Neural crest cell (in vitro differentiated cells): ENCODE measurements at places on chromosomes 2 and 18.

GRCh38 chr18:9335697-9336045 lies 1.1 kb downstream of the TWSG1 start:
- H3K36me3 ChIP-seq, result peaks cover 7% of the 10 kb centered on the region
- H3K4me3 ChIP-seq, result peak overlapping the region; percentile 97
- DNase-seq, result no peak
- H3K27me3 ChIP-seq, result no peaks in the 10 kb centered on the region

GRCh38 chr2:230909841-230910545 lies 15.0 kb downstream of the GPR55 start:
- no peak for DNase-seq
- no peaks in the 10 kb centered on the region for H3K36me3 ChIP-seq
- no peak overlapping the region for H3K4me3 ChIP-seq
- H3K4me1 ChIP-seq, result peaks cover 38% of the 10 kb centered on the region
- H3K27me3 ChIP-seq, result no peaks in the 10 kb centered on the region

DNA sequence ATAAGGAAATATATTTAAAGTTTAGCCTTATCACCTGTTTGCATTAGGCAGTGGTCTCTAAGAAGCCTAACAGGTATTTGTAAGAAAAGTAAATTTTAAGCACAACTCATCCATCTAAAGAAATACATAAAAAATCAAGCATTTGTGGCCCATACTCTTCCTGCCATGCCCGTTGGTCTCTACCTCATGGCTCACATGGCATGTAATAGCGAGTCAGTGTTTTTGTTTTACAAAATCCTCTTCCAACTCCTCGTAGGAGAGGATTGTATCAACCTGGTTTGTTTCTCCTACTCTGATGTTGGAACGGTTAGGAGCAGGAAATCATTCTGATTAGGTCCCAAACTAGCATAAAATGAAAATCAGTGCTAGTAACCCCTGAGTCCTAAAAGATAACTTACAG lies 91.8 kb downstream of the FMNL2 start:
- H3K4me1 ChIP-seq, result peaks cover 74% of the 10 kb centered on the region
- DNase-seq, result no peak
- H3K36me3 ChIP-seq, result no peaks in the 10 kb centered on the region

GRCh38 chr2:202113571-202114142 lies 40.6 kb downstream of the KIAA2012 start:
- no peaks in the 10 kb centered on the region for H3K27me3 ChIP-seq
- H3K27ac ChIP-seq, result no peak overlapping the region
- no peaks in the 10 kb centered on the region for H3K36me3 ChIP-seq

- no peak overlapping the region for H3K4me3 ChIP-seq
- H3K36me3 ChIP-seq, result peaks cover 6% of the 10 kb centered on the region
- H3K4me1 ChIP-seq, result no peaks in the 10 kb centered on the region
- H3K27me3 ChIP-seq, result no peaks in the 10 kb centered on the region
- H3K27ac ChIP-seq, result no peak overlapping the region
Measured at GRCh38 chr2:62354771-62355561, 151.0 kb downstream of the TMEM17 start.

DNA sequence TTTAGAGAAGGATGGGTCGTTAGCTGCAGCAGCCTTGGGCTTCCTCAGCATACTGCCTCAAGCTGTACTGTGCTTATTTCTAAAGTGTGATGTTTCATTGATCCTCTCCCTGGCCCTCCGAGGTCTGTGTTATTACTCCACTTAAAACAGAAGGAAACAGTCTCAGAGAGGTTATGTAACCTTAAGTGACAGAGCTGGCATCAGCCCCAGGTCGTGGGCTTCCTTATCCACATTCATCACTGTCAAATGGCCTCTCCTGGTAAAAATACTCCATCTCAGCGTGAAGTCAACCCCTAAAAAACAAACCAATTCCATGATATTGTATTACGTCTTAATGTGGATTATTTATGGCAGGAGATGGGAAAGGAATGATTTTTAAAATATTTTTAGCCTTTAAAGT lies 153.3 kb upstream of the NOSTRIN start:
- peaks cover 8% of the 10 kb centered on the region for H3K36me3 ChIP-seq
- no peak overlapping the region for H3K27ac ChIP-seq
- H3K4me1 ChIP-seq, result peaks cover 3% of the 10 kb centered on the region
- H3K27me3 ChIP-seq, result no peaks in the 10 kb centered on the region
- no peak for DNase-seq

GRCh38 chr2:1518867-1519530 lies 105.7 kb downstream of the TPO start:
- DNase-seq, result no peak
- no peak overlapping the region for H3K27ac ChIP-seq
- H3K4me3 ChIP-seq, result no peak overlapping the region
- no peaks in the 10 kb centered on the region for H3K4me1 ChIP-seq
- no peaks in the 10 kb centered on the region for H3K36me3 ChIP-seq

GRCh38 chr18:77651441-77651840 lies 401.8 kb downstream of the GALR1 start:
- no peak for DNase-seq
- H3K4me3 ChIP-seq, result no peak overlapping the region
- H3K4me1 ChIP-seq, result no peaks in the 10 kb centered on the region
- H3K27me3 ChIP-seq, result peaks cover 16% of the 10 kb centered on the region
- H3K27ac ChIP-seq, result no peak overlapping the region

DNA sequence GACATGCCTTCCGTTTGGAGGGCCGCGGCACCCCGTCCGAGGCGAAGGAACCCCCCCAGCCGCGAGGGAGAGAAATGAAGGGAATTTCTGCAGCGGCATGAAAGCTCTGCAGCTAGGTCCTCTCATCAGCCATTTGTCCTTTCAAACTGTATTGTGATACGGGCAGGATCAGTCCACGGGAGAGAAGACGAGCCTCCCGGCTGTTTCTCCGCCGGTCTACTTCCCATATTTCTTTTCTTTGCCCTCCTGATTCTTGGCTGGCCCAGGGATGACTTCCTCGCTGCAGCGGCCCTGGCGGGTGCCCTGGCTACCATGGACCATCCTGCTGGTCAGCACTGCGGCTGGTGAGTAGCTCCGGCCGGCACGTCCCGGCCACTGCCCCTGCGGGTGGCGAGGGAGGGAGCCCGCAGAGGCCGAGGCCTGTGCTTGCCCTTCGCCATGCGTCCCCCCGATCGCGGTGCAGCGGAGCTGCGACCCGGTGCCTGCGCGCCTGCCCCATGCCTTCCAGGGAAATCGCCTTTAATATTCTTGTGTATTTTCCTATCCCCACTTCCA lies 1.2 kb downstream of the BMPR2 start:
- H3K27me3 ChIP-seq, result no peaks in the 10 kb centered on the region
- peak; percentile 29 for DNase-seq
- peaks cover 5% of the 10 kb centered on the region for H3K36me3 ChIP-seq
- peak overlapping the region; percentile 100 for H3K4me3 ChIP-seq

GRCh38 chr2:10993001-10993481 lies 81.3 kb downstream of the KCNF1 start:
- H3K27me3 ChIP-seq, result peaks cover 4% of the 10 kb centered on the region
- H3K27ac ChIP-seq, result no peak overlapping the region
- no peak overlapping the region for H3K4me3 ChIP-seq
- no peaks in the 10 kb centered on the region for H3K36me3 ChIP-seq

DNA sequence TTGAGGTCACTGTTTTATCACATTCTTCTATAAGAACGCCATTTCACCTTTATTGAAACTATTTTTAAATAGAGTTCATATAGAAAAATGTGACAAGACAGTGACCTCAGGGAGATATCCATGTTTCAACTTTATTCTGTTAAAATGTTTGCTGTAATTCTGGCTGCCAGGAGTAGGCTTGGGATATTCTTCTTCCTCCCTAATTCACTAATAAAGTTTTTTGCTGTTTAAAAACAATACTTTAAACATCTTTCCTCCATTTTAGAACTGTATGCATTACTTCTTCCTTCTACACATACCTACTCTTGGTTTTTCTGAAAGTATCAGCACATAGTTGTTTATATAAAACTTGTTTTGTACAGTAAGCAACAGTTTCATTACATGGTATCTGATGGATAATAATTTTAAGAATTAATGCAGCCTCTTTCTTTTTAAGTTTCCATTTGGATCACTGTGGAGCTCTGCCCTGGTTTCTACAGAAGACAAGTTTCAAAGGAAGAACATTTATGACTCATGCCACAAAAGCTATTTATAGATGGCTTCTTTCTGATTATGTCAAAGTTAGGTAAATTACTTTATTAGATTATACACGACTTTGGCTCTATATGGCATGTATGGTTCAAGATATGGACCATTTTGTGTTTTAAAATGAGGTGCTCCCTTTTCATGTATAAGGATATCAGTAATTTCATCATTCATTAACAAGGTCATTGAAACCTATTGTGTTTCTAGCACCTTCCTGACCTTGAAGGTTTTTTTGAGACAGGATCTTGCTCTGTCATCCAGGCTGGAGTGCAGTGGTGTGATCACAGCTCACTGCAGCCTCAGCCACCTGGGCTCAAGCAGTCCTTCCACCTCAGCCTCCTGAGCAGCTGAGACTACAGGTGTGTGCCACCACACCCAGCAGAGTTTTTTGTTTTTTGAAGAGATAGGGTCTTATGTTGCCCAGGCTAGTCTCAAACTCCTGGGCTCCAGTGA lies 7.2 kb downstream of the CPSF3 start:
- H3K4me1 ChIP-seq, result no peaks in the 10 kb centered on the region
- H3K27me3 ChIP-seq, result no peaks in the 10 kb centered on the region
- H3K4me3 ChIP-seq, result no peak overlapping the region
- no peak overlapping the region for H3K27ac ChIP-seq
- H3K36me3 ChIP-seq, result peaks cover 19% of the 10 kb centered on the region
- no peak for DNase-seq

- H3K36me3 ChIP-seq, result peaks cover 12% of the 10 kb centered on the region
- peaks cover 24% of the 10 kb centered on the region for H3K4me1 ChIP-seq
- peaks cover 4% of the 10 kb centered on the region for H3K27me3 ChIP-seq
- H3K27ac ChIP-seq, result no peak overlapping the region
- no peak overlapping the region for H3K4me3 ChIP-seq
Measured at GRCh38 chr2:38754506-38754905, 3.3 kb upstream of the SRSF7 start.

DNA sequence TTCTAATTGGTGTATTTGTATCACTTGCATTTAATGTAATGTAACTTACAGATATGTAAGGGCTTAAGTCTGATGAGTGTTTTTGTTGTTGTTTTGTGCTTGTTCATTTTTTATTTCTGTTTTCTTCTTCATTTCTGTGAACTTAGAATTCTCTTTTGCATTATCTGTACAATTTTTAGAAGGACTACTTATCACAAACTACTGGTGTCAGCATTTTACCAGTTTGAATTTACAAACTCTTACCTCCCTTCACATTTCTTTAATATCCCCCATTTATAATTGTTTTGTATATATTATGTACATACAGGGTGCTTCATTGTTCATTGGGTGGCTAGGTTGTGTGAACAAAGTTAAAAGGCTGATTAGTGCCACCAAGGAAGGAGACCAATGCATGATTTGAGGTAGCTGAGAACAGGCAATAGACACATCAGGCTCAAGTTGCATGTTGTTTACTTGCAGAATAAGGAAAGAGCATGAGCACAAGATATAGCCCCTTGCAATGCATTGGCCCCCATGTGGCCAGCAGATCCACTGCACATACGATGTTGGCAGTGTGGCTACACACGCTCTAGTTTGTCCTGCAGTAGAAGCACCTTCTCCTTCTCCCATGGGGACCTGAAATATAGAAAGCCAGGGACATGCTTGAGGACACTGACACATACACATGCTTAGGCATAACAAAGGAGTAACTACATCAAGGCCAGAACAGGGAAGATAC lies 198.2 kb downstream of the CD8B2 start:
- no peak for DNase-seq
- H3K27me3 ChIP-seq, result peaks cover 2% of the 10 kb centered on the region
- H3K36me3 ChIP-seq, result peaks cover 5% of the 10 kb centered on the region
- no peak overlapping the region for H3K27ac ChIP-seq
- H3K4me1 ChIP-seq, result no peaks in the 10 kb centered on the region

- H3K27me3 ChIP-seq, result no peaks in the 10 kb centered on the region
- no peak overlapping the region for H3K4me3 ChIP-seq
- H3K4me1 ChIP-seq, result peaks cover 9% of the 10 kb centered on the region
- no peak for DNase-seq
- no peak overlapping the region for H3K27ac ChIP-seq
Measured at GRCh38 chr18:62660691-62661090, 54.6 kb upstream of the PHLPP1 start.

DNA sequence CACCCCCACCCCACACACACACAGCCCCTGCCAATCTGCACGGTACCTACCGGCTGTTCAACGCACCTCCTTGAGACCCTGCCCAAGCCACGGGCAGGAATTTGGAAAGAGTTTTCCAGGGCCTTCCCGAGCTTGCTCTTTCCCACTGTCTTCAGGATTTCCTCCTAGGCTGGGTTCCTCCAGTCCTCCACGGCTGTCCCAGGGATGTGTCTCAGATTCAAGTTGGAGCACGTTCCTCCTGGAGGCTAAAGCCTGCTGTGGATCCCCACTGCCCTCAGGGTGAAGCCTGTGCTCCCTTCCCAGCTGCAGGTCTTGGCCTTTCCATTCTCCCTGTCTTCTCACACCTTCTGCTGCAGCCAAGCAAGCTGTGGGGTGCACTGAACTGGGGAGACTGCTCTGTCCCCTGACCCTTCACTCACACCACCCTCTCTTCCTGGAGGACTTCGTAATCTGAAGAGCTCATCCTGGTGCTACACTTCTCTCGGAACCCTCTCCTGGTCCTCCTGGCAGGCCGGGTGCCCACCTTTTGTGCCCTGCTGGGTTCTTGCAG lies 54.9 kb upstream of the HS6ST1 start:
- no peak overlapping the region for H3K27ac ChIP-seq
- peaks cover 75% of the 10 kb centered on the region for H3K27me3 ChIP-seq
- DNase-seq, result no peak
- H3K4me1 ChIP-seq, result peaks cover 22% of the 10 kb centered on the region

GRCh38 chr2:25939257-25939668 lies 43.0 kb downstream of the KIF3C start:
- H3K27ac ChIP-seq, result peak overlapping the region; percentile 70
- H3K4me1 ChIP-seq, result no peaks in the 10 kb centered on the region
- no peak for DNase-seq
- peaks cover 4% of the 10 kb centered on the region for H3K36me3 ChIP-seq
- H3K4me3 ChIP-seq, result no peak overlapping the region

GRCh38 chr2:34188464-34189303 lies 589.6 kb upstream of the FAM98A start:
- H3K4me1 ChIP-seq, result peaks cover 5% of the 10 kb centered on the region
- no peak overlapping the region for H3K27ac ChIP-seq
- no peak for DNase-seq

DNA sequence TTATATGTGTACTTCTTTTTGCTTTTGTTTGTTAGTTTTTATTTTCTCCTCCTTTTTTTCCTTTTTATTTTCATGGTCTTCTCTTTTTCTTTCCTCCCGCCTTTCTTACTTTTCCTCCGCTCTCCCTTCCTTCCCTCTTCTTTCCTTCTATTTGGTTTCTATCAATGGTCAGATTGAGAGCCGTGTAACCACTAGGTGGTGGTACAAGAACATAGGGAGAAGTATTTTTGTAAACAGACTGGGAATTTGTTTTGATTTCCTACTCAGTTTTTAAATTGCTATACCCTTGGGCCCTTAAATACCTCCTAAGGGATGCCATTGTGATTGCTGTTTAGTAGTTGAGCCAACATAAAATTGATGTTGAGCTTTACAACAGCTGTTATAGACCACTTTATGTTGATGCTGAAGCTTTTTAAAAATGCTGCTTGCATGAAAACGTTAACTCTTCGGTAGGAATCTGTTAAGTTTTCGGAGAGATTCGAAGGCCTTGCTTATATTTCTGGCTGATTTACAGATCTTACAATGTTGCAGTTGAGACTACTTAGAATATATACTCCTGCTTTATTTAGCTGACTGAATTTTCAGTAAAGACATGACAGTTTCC lies 124.2 kb downstream of the UBE2E3 start:
- peaks cover 32% of the 10 kb centered on the region for H3K4me1 ChIP-seq
- no peaks in the 10 kb centered on the region for H3K27me3 ChIP-seq
- H3K36me3 ChIP-seq, result no peaks in the 10 kb centered on the region
- H3K4me3 ChIP-seq, result peak overlapping the region; percentile 10
- DNase-seq, result peak; percentile 20
- H3K27ac ChIP-seq, result no peak overlapping the region
